ENCODE measurements at places on chromosomes 6 and 20. TPM values are rescaled to one million over a fixed set of nuclear protein-coding genes. Genes with fewer than 3 reads are reported as not detected.

CHMP4B gene
- 55.5 TPM for total RNA-seq

FOXF2 gene
- 1.7 TPM for total RNA-seq

CRYBG1 gene
- total RNA-seq = 3.4 TPM

DNA sequence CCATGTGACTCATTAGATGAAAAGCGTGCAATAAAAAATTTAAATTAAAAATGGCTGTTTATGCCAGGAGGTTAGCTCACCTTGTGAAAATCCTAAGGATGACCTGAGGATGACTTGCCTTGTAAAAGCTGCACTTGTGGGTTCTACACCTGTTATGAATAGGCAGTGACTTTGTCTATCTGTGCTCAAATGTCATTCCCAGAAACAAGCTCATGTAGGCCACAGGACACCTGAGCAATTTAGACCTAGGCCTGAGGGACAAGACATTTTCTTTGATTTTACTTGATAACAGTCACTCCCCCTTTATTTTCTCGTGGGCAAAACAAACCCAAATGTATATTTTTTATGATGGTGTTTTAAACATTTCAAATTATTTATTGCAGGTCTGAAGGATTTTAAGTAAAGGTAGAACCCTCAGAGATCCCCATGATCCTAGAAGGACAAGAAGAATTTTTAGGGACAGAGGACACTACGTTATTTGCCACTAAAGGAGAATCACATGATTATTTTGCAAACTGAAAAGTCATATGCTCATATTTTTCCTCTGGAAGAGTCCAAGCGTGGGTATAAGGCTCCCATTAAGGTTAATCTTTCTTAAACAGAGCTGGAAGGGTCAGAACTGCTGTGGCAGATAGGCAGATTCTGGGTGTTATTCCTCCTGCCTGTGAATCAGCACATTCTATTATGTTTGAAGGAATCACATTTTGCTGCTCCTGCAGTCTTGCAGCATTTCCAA lies 277.5 kb upstream of the MAN1A1 start:
- H3K36me3 ChIP-seq = no peaks in the 10 kb centered on the region
- H3K27me3 ChIP-seq = no peaks in the 10 kb centered on the region
- DNase-seq = no peak
- H3K4me1 ChIP-seq = no peaks in the 10 kb centered on the region

GRCh38 chr6:169902070-169902469 lies 150.6 kb downstream of the ERMARD start:
- DNase-seq = no peak
- no peak overlapping the region for H3K4me3 ChIP-seq
- H3K27me3 ChIP-seq = no peaks in the 10 kb centered on the region
- peaks cover 22% of the 10 kb centered on the region for H3K4me1 ChIP-seq

DNA sequence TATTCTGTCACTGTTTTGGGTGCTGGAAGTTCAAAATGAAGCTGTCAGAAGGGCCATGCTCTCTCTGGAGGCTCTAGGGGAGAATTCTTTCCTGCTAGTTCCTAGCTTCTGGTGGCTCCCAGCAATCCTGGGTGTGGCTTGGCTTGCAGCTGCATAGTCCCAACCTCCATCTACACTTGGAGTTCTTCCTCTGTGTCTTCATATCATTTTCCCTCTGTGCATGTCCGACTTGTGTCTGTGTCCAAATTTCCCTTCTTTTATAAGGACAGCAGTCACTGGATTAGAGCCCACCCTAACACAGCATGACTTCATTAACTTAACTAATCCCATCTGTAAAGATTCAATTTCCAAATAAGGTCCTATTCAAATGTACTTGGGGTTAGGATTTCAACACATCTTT lies 23.3 kb upstream of the ENPP1 start:
- no peaks in the 10 kb centered on the region for H3K36me3 ChIP-seq
- H3K27ac ChIP-seq = no peak overlapping the region
- H3K27me3 ChIP-seq = no peaks in the 10 kb centered on the region
- no peak for DNase-seq
- H3K4me1 ChIP-seq = no peaks in the 10 kb centered on the region

DNA sequence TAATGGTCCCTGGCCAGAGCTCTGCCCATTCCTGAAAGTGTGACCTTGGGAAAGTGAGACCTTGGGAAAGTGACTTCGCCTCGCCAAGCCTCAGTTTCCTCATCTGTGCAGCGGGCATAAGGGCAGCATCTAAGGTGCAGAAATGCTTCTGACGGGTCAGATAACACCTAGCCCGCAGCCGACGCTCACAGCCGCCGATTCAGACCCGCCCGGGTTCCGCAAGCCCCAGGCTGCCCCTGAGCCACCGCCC lies 486 bp downstream of the FKBP1A start:
- peaks cover 2% of the 10 kb centered on the region for H3K36me3 ChIP-seq
- peaks cover 41% of the 10 kb centered on the region for H3K4me1 ChIP-seq
- H3K27ac ChIP-seq = peak overlapping the region; percentile 42
- no peak for DNase-seq
- peak overlapping the region; percentile 58 for H3K4me3 ChIP-seq

- no peak for DNase-seq
- H3K27me3 ChIP-seq = no peaks in the 10 kb centered on the region
- no peaks in the 10 kb centered on the region for H3K36me3 ChIP-seq
- H3K27ac ChIP-seq = no peak overlapping the region
Observed at GRCh38 chr6:69398729-69399128, 398.1 kb downstream of the LMBRD1 start.

DNA sequence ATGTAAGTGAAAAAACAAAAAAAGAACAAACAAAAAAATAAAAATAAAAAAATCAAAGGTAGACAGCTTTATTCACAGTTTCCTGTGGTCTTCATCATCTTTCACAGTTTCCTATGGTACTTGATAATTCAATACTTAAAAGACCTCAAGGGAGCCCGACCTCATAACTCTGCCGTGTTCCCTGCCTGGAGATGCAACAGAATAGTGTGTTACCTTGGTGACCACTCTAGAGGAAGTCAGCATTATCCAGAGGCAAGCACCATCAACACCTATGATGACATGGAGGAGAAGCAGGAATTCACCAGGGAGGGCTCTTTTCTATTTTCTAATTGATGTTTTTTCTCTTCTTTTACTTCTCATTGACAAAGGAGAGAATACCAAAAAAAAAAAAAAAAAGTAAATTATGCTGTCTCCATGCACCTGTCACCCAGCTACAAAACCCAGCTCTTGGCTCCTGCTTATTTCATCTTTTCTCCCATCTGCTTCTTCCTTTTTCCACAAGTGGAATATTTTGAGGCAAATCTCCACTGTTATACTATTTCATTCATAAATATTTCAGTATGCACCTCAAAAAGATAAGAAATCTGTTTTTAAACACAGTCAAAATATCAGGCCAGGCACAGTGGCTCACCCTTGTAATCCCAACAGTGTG lies 95.8 kb upstream of the STXBP5 start:
- H3K36me3 ChIP-seq = no peaks in the 10 kb centered on the region
- H3K4me1 ChIP-seq = no peaks in the 10 kb centered on the region
- DNase-seq = peak; percentile 23
- no peaks in the 10 kb centered on the region for H3K27me3 ChIP-seq
- H3K4me3 ChIP-seq = no peak overlapping the region

DNA sequence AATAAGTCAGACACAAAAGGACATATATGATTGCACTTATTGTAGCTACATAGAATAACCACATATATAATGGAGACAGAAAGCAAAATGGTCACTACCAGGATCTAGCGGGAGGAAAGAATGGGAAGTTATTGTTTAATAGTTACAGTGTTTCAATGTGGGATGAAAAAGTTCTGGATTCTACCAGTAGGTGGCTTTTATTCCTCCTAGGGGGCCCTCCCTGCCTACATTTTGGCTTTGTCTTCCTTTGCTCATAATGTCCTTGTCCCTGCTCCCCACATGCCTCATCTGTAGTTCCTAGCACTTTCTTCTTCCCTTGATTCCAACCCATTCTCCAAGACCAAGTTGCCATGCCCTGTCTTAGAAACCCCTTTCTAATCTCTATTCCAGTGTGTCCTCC lies 16.3 kb downstream of the ZNF133 start:
- DNase-seq = no peak
- no peaks in the 10 kb centered on the region for H3K27me3 ChIP-seq
- no peak overlapping the region for H3K4me3 ChIP-seq
- H3K4me1 ChIP-seq = no peaks in the 10 kb centered on the region
- no peak overlapping the region for H3K27ac ChIP-seq

GRCh38 chr6:164045082-164045481 lies 630.6 kb downstream of the QKI start:
- H3K27me3 ChIP-seq = no peaks in the 10 kb centered on the region
- no peaks in the 10 kb centered on the region for H3K36me3 ChIP-seq
- no peak overlapping the region for H3K27ac ChIP-seq
- H3K4me3 ChIP-seq = no peak overlapping the region
- no peaks in the 10 kb centered on the region for H3K4me1 ChIP-seq

DNA sequence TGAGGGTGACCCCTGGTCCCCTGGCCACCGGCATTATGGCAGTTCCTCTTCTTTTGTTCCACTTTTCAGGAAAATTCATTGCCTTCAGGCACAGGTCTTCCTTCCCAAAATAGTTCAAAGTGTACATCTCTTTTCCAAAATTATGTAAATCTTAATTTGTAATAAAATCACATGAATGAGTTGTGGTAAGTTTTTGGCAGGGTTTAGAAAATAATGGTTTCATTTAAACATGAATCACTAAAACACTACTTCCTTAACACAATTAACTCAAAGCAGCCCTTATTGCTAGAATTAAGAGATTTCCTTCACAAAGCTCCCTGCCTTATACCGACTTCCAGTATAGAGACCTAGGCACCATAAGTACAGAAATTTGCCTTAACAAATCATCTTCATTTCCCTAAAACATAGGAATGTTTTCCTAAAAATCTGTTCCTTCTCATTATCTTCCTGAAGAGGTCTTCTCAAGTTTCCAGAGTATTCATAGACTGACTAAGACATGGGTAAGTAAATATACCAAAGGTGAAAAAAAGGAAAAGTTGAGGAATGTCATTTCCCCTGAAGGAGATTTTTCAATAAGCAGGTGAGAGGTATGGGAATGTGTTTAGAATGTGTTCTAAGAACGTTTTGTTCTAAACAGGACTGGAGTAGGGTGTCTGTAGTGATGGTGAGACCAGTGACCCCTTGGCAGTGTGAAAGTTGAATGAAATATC lies 148.2 kb upstream of the CITED2 start:
- H3K27ac ChIP-seq = no peak overlapping the region
- no peak overlapping the region for H3K4me3 ChIP-seq
- H3K36me3 ChIP-seq = no peaks in the 10 kb centered on the region
- DNase-seq = no peak
- no peaks in the 10 kb centered on the region for H3K27me3 ChIP-seq
- H3K4me1 ChIP-seq = no peaks in the 10 kb centered on the region

DNA sequence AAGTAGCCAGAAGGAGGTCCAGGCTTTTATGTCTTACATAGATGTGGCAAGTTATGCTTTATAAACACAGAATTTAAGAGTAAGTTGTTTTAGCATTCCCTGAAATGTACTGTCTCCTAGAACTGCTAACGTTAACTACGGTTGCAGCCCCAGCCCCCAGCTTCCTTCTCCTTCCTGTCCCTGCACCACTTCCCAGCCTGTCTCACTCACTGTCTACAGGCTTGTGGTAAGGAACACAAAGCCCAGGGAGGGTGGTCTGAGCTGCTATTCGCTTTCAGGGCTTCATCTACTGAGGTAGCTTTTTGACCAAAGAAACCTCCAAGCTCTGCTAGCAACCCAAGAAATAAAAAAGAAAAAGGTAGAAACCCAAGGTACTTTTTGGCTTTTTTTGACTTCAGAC lies 35.9 kb downstream of the PCSK2 start:
- H3K4me1 ChIP-seq = no peaks in the 10 kb centered on the region
- no peak for DNase-seq
- no peak overlapping the region for H3K27ac ChIP-seq
- H3K36me3 ChIP-seq = no peaks in the 10 kb centered on the region
